Anterior cingulate cortex (tissue), 58 donors: ENCODE measurements at places on chromosomes 5 and 9.

- no peak for DNase-seq
These were observed 12.8 kb downstream of the LEAP2 start for GRCh38 chr5:132886064-132886823.

DNA sequence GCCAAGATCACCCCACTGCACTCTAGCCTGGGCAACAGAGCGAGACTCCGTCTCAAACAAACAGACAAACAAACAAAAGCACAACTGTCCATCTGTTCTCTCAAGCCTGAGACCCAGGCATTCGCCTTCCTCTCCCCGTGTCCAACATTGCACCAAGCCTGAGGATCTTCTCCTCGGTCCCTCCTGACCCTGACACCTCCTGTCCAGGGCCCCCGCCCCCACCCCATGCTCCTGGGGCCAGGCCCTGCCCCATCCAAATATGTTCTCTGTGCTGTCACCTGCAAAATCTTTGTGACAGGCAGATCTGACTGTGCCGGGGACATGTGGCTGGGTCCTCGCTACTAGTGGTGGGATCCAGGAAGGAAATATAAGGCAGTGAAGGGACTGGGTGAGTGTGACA lies 33.4 kb upstream of the UNC5A start:
- DNase-seq = no peak

- no peak for DNase-seq
These were observed 672.8 kb downstream of the ACTL7B start for GRCh38 chr9:108182950-108183381.

DNA sequence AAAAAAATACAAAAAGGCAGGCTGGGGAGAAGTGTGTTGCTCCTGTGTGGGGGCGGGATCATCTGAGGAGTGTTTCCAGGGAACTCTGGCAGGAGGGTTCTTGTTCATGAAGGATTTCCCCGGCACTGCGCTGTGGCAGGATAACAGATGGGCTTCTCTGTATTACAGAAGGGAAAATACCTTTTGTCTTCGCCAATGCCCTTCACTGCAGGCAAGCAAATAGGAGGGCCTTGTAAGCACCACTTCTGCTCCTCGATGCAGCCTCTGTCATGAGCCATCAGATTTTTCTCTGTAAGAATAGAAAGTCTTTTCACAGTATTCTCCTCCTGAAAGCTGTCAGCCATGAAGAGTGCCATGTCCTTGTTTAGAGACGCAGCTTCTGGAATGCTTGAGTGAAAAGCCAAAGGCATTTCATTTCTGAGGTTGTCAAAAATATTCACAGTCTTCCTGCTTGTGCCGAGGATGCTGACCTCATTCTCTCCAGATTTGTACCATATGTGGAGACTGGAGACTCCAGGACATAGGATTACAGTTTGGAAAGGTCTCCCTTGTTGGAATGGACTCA lies 294.0 kb downstream of the YTHDC2 start:
- DNase-seq = no peak

DNA sequence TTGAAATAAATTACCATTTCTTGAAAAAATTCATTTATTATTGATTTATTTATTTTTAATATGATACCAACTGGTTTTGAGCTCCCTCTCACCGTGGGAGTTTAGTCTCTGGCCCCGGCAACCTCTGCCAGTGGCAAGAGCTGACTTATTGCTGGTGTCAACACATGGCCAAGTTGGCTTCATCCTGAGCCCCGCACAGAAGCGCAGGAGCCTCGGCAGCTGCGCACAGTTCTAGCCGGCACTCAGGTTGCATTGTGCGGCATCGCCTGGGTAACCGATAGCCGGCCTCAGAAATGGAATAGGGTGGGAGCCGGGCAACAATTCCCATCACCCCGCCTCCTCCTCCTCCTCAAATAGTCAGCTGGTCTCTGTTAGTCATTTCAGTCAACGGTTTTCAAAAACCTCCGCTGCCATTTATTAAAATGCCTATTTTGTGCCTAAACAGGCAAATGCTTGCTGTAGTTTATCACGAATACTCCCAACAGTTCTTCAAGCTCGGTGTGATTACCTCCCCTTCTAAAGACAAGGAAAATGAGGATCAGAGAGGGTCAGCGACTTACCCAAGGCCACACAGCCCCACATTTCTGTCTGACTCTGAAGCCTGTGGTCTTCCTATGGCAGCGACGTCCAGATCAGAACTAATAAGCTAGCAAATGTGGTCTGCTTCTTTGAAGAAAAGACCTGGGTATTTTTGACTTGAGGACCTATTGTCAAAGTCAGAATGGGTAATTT lies 15.7 kb upstream of the MSX2 start:
- no peak for DNase-seq

GRCh38 chr5:127428748-127429147 lies 88.7 kb upstream of the PRRC1 start:
- no peak for DNase-seq

DNA sequence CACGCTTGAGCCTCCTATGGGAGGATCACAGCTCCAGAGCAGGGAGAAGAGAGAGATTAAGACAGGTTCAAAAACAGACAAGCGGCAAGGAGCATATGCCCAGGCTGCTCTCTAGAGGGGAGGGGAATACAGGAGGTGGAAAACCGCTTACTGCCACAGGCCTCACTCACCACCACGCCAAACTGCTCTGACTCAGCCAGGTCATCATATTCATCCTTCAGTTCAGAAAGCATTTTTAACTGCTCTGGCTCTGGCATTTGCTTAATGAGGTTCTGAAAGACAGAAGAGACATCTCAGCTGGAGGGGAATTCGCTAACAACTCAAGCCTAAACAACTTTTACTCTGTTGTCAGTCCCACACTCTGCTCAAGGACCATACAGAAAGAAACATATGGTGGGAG lies 40.1 kb downstream of the PCDHGC5 start:
- DNase-seq = no peak

DNA sequence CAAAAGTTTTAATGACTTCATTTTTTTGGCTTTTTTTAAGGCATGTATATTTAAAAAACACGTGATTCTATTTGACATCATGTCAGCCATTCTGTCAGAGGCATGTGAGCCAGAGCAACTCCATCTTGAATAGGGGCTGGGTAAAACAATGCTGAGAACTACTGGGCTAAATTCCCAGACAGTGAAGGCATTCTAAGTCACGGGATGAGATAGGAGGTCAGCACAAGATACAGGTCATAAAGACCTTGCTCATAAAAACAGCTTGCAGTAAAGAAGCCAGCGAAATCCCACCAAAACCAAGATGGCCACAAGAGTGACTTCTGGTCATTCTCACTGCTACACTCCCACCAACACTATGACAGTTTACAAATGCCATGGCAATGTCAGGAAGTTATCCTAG lies 1000.6 kb upstream of the DMAC1 start:
- no peak for DNase-seq

GRCh38 chr5:35029333-35029732 lies 18.4 kb downstream of the AGXT2 start:
- DNase-seq = no peak

DNA sequence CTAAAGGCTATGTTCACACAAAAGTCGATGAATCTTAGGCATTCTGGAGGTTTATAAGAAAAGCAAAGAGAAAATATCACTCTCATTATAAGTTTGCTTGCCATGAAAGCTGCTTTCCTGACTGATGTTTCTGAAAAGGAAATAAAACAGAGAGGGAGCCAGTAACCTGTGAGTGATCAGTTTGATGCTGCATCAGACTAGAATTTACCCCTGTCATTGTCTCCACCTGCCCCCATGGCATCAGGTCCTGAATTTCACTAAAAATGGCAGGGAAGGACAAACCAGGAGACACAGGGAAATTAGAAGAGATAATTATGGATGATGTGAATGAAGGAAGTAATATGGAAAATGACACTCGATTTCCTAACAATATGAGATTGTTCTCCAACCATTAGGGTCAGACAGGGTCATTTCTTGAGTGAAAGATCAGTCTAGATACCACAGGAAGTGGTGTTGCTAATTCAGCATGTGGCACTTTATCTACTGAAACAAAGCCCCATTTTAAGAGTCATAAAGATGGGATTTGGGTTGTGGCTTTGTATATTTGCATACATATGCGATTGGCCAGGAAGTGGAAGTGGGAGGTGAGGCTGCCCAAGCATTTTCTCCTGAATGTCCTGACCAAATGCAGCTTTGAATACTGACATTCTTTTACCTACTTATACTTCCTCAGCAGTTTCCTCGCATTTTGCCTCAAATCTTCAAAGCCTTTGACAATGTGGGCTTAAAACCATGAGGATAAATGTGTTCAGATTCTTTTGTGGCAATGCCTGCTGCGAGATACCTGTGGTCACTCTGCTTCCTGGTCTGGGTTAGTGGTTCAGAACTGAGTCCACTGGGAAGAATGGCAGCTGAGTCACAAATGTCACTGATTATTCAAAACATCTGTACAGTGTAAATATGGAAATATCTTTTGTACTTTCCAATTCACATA lies 29.7 kb downstream of the MEGF10 start:
- DNase-seq = no peak

- DNase-seq = no peak
These were observed 28.0 kb downstream of the TEX10 start for GRCh38 chr9:100324594-100325200.

- no peak for DNase-seq
These were observed 1133.2 kb upstream of the CDH18 start for GRCh38 chr5:21121213-21121612.

DNA sequence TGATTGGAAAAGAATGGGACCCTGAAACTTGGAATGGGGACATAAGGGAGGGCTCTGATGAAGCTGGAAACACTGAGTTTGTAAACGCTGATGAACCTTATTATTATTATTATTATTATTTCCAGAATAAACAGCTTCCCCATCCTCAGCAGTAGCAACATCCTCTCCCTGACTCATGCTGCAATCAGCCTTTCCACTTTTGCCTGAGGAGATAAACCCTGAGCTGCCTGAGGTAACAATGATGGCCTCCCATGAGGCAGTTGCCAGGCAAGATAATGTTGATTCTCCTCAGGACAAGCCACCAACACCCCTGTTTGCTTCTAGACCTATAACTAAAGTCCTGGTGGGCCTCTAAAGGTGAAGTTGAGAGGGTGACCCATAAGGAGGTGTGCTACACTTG lies 139.2 kb upstream of the ATP10B start:
- no peak for DNase-seq
